ENCODE measurements at places on chromosomes 13 and 19. TPM values are rescaled to one million over a fixed set of nuclear protein-coding genes. Genes with fewer than 3 reads are reported as not detected.

The SUGT1 gene
- 47.3 TPM for polyA plus RNA-seq

The EPS8L1 gene
- polyA plus RNA-seq = 0.93 TPM

The SLC1A6 gene
- not detected for polyA plus RNA-seq

The COX7A1 gene
- polyA plus RNA-seq = not detected

The DHDH gene
- polyA plus RNA-seq = 0.39 TPM

The MATK gene
- polyA plus RNA-seq = 5.9 TPM

The PSG2 gene
- not detected for polyA plus RNA-seq

The GPATCH1 gene
- 7.0 TPM for polyA plus RNA-seq

The RNASEH2A gene
- polyA plus RNA-seq = 27.4 TPM

The KCNRG gene
- 0.80 TPM for polyA plus RNA-seq

The CPAMD8 gene
- 5.1 TPM for polyA plus RNA-seq

The NTF4 gene
- polyA plus RNA-seq = not detected

The PALM3 gene
- not detected for polyA plus RNA-seq

The C19orf33 gene
- polyA plus RNA-seq = 0.83 TPM

The U2AF1L4 gene
- 74.8 TPM for polyA plus RNA-seq

The USHBP1 gene
- not detected for polyA plus RNA-seq

The DACH1 gene
- polyA plus RNA-seq = not detected

The RFPL4AL1 gene
- not detected for polyA plus RNA-seq

The ZNF813 gene
- polyA plus RNA-seq = 7.2 TPM

The UPK1A gene
- polyA plus RNA-seq = not detected

The C2CD4C gene
- not detected for polyA plus RNA-seq

The SEMA6B gene
- polyA plus RNA-seq = not detected

The UBE2L5 gene
- polyA plus RNA-seq = not detected

The TPTE2 gene
- not detected for polyA plus RNA-seq

The MEDAG gene
- polyA plus RNA-seq = not detected

The SKA3 gene
- polyA plus RNA-seq = 0.43 TPM

The ZGLP1 gene
- polyA plus RNA-seq = 2.6 TPM

Measured in IgD-negative memory B cell (primary cell).